ENCODE measurements at places on chromosomes 3 and 15. TPM values are rescaled to one million over a fixed set of nuclear protein-coding genes. Genes with fewer than 3 reads are reported as not detected.

DNA sequence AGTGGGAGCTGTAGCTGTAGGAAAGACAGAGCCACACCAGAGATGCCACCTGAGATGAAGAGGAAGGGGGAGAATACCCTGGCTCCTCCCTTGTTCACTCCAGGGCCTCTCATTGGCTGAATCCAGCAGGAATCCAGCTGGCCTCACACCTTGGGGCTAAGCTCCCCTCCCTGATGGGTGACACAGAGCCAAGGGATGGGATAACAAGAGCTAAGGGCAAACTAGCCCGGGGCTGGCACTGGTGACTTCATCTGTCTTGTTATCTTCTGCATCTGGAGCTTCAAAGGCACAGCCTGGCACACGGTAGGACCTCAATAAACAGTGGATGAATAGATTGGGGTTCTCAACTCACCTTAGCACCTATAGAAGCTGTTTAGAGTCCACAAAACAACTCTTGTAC is 13.8 kb upstream of the GATA2 start:
- DNase-seq, result no peak

The C3orf20 gene
- total RNA-seq, result 0.10 TPM

- no peak for DNase-seq
Observed at GRCh38 chr3:72298201-72299152, 513.5 kb upstream of the PROK2 start.

DNA sequence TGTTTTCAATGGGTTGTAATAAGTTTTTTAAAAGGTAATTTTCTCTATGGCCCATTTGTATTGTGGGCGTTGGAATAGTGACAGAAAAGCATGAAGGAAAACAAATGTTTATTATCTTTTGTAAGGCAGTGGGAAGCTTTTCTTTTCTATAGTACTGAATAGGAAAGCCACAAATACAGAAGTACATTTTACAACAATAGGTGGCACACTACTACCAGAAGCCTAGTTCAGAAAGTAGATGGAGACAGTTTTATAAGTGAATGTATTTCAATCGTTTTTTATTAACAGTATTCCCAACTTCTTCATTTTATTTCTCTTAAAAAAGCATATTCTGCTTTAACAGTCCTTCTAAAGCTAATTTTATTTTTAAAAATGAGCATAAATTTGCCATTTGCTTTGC is 296.7 kb downstream of the PTPRG start:
- DNase-seq, result no peak

DNA sequence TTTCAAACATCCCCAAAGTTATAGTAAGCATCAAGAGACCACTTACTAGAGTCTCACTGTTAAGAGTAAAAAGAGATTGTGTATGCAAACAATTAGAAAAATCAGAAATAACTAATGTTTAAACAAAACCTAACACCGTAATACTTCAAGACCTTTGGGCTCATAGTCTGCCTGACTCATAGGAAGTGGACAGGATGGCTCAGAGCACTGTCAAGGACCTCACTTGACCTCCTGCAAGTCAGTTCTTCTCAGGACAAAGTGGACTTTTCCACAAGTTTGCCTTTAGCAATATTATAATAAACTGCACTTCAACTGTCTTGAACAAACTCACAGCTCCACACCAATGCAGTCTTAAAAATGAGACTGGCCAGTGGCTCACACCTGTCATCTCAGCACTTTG is 34.8 kb downstream of the IL12A start:
- DNase-seq, result no peak

The THRB gene
- total RNA-seq, result 29.1 TPM

The PKM gene
- total RNA-seq, result 1,170 TPM

The SLC35A5 gene
- 10.0 TPM for total RNA-seq

DNA sequence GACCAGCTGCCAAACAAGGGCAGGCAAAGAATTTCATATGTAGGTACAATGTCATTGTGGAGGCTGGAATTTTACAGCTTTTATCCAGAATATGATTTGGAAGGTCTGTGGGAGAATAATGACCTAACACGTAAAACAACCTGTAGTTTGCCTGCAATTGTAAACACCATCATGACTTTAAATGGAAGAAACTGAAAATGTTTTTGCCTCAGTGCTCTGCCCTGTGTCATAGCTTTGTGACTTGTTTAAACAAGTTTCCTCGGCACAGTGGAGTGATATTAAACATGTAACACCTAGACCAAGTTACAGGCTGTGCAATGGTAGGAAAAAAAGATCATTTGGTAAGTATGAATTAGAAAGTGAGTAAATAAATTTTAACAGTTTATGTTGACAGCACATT is 171.6 kb upstream of the MBNL1 start:
- no peak for DNase-seq

The COL8A1 gene
- total RNA-seq, result 11.3 TPM

GRCh38 chr3:132245552-132246142 is 71.6 kb upstream of the ACP3 start:
- no peak for DNase-seq

The TGM4 gene
- not detected for total RNA-seq

GRCh38 chr3:9230596-9230995 is 18.9 kb downstream of the SRGAP3 start:
- DNase-seq, result no peak

- peak; percentile 97 for DNase-seq
Observed at GRCh38 chr15:31396881-31397560, 70.4 kb downstream of the KLF13 start.

The GOLGA8Q gene
- not detected for total RNA-seq

DNA sequence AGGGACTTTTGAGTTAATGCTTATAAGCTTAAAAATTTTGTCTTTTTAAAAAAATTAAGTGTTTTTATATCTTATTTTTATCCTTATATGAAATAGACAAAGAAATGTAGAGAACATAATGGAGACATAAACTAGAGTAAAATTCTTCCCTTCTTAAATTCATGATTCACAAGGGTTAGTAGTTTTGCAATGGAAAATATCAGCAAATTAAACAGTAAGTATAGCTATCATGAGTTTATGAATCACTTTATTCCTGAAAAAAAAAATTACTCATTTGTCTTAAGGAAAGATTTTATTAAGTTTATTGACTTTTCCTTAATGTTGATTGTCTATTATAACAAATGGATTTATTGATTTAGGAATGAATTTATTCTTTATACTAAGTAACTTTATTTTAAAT is 4.3 kb downstream of the ATP6V1A start:
- DNase-seq, result no peak

The NOX5 gene
- not detected for total RNA-seq

- no peak for DNase-seq
Observed at GRCh38 chr3:107062787-107063186, 314.5 kb upstream of the CCDC54 start.

GRCh38 chr3:29280404-29281093 is at the start of gene RBMS3:
Gene RBMS3, plus strand, starts transcription at chr3:29281071.
- peak; percentile 85 for DNase-seq
